CD4-positive, alpha-beta memory T cell (primary cell): ENCODE measurements at places on chromosomes 6 and 20. TPM values are rescaled to one million over a fixed set of nuclear protein-coding genes. Genes with fewer than 3 reads are reported as not detected.

PRL gene
- polyA plus RNA-seq = not detected

ID4 gene
- not detected for polyA plus RNA-seq

C6orf141 gene
- polyA plus RNA-seq = not detected

RIMS1 gene
- polyA plus RNA-seq = not detected

CLVS2 gene
- not detected for polyA plus RNA-seq

XKR7 gene
- not detected for polyA plus RNA-seq

PKIB gene
- 0.24 TPM for polyA plus RNA-seq

CAGE1 gene
- polyA plus RNA-seq = 0.05 TPM

MROH8 gene
- polyA plus RNA-seq = 1.5 TPM
